NCI-H2081 (cell line): ENCODE measurements at places on chromosomes 1 and 21.

DNA sequence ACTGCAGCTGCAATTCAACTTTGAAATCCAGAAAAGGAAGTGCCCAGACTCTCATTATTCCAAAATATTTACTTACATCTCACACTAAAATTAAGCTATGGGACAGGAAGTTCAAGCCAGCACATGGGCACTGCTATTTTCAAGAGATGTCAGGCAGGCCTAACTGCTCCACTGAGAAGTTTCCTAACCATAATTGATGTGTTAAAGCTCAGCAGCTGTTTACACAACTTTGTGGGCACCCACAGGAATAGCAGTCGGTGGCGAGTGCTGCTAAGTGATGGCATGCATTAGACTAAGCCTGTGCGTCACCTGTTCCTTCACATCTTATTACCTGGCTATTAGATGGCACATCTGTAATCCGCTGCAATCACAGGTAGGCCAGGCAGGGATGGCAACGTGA, 303.3 kb upstream of the DAB1 start:
- DNase-seq, result peak; percentile 28

GRCh38 chr1:156845953-156846545, 12.9 kb downstream of the INSRR start:
- no peak for DNase-seq

- DNase-seq, result no peak
Measured at GRCh38 chr1:31249854-31250253, 10.2 kb upstream of the NKAIN1 start.

GRCh38 chr1:66452982-66453381, 81.0 kb upstream of the SGIP1 start:
- no peak for DNase-seq
